NCI-H1436 treated with DMSO at 0.1 percent for 48 hours (cell line): ENCODE measurements at places on chromosomes 12 and 14.

DNA sequence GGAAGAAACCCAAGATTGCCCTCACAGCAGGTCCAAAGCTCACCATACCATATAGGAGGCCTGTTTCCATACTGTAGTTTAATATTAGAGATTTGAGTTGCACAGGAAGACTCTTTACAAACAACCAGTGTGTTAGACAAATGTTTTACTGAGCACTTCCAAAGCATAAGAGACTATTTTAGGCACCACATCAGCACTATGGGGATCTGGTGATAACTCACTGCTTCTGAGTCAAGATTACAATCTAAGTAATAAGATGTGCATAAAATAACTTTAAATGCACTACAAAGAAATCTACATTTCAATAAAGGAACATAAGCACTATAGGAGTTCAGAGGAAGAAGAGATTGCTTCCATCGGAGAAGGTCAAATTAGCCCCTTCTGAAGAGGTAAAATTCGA is 71.4 kb downstream of the SPPL3 start:
- no peak for DNase-seq

- no peak for DNase-seq
Measured at GRCh38 chr12:3313066-3313465, 177.9 kb upstream of the PRMT8 start.

- DNase-seq, result no peak
Measured at GRCh38 chr12:19972325-19973288, 395.7 kb upstream of the PDE3A start.

DNA sequence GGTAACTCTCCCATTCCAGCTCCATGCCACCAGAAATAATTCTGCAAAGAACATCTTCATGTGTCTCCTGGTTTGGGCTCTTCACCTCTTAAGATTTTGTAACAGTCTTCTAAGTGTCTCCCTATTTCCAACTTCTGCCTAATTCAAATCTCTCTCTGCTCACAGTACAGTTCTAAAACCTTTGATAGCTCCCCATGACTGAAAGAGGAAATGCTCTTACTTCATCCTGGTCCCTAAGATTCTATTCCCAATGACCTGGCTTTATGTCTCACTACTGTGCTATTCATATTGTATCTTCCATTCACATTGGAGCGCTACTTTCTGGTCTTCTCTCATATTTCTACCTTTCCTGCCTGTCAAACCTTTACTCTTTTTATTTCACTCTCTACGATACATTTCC is 1.6 kb downstream of the AMN1 start:
- no peak for DNase-seq

GRCh38 chr12:6810758-6811157 is 10.9 kb upstream of the GPR162 start:
- no peak for DNase-seq

- no peak for DNase-seq
Measured at GRCh38 chr12:27334721-27335082, 2.1 kb downstream of the BMAL2 start.
